ENCODE measurements at places on chromosomes 3 and 15.

GRCh38 chr15:70314688-70315087 lies 217.0 kb upstream of the TLE3 start:
- DNase-seq = no peak

- no peak for DNase-seq
Measured at GRCh38 chr3:47015151-47015550, 35.7 kb downstream of the NBEAL2 start.

DNA sequence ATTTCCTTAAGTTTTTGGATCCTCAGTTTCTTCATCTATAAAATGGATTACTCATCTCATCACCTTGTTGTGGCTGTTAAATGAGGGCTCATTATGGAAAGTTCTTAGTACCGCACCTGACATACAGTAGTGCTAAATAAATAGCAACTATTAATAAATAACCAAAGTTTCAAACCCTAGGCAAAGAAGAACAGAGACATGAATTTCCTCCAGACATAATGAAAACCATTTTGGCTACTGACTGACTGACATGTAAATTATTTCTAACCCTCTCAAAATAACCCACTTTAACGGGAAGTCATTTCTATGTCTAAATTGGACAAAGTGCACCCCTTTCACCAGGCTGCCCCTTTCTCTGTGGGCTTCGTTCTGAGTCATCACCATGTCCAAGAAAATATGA lies 17.4 kb upstream of the KLHL6 start:
- no peak for DNase-seq

- DNase-seq = no peak
Measured at GRCh38 chr3:47571391-47572175, 7.1 kb downstream of the CSPG5 start.

DNA sequence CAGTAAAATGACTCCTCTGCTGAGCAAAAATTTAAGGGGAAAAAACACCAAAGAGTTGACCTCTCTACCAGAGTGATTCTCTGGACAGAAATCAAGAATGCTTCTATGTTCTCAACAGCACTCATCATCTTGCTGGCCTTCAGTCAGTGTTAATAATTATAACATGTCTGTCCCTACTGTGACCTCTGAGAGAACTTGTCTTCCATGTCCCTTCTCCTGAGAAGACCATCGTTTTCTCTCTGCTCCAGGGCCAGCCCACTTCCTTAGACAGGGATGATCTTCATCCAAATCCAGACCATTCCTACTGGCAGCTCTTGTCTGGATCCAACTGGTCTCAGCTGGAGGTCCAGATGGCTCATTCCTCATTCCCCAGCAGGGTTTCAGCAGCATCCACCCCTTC lies 139.0 kb upstream of the NECTIN3 start:
- DNase-seq = no peak

DNA sequence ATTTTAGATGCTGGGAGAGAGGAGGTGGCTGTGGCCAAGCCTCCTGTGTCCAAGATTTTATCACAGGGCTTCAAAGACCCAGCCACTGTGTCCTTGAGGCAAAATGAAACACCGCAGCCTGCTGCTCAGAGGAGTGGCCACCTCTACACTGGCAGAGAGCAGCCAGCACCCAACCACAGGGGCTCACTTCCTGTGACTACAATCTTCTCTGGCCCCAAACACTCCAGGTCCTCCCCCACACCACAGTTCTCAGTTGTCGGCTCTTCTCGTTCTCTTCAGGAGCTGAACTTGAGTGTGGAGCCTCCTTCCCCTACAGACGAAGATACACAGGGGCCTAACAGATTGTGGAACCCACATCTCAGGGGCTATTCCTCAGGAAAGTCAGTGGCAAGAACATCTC lies 45.6 kb downstream of the CDAN1 start:
- no peak for DNase-seq

GRCh38 chr3:82163907-82164520 lies 402.6 kb upstream of the GBE1 start:
- DNase-seq = no peak

DNA sequence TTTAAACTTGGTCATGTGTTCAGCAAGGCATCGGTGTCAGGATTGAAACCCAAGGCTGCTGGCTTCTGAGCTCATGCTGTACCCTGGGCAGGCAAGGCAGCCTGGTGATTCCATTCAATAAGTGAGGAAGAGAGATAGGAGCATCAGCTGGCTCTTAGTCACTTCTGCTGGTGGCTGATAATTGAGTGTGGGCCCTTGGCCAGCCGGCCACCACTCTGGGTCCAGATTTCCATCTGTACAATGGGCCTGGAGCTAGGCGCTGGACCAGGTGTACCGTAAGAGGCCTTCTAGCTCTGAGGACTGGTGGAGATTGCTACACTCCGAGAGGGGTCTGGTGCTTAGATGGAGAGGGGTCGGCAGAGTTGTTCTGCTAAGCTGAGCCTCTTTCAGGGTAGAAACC lies 4.3 kb downstream of the CD276 start:
- DNase-seq = no peak

- DNase-seq = no peak
Measured at GRCh38 chr15:101505610-101506337, 16.3 kb upstream of the PCSK6 start.

- DNase-seq = no peak
Measured at GRCh38 chr15:44598892-44599291, 61.9 kb downstream of the EIF3J start.

- DNase-seq = no peak
Measured at GRCh38 chr3:66010739-66011655, 27.7 kb downstream of the MAGI1 start.

- DNase-seq = no peak
Measured at GRCh38 chr3:162041622-162042021, 545.0 kb downstream of the OTOL1 start.

DNA sequence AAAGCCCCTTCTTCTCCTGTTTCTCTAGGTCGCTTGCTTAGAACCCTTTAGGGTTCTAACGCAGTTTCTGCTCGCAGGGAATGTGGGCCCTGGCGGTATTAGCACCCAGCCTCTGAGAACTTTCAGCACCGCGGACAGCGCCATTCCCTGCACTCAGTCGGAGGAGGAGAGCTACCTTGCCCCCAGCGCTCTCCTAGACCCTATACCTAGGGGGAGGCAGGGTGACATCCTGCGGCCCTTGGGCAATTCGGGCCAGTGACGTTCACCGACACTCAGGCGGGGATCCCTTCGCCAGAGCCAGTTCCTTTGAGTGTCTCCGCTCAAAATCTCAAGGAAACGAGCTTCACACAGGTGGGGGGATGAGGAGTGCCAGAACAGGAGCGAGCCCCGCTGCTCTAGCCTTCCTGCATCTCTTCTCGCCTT lies 1.3 kb downstream of the SLC7A14 start:
- DNase-seq = no peak

- DNase-seq = no peak
Measured at GRCh38 chr3:32262201-32262600, 23.7 kb downstream of the CMTM8 start.

GRCh38 chr15:47196048-47196447 lies 521.3 kb upstream of the SEMA6D start:
- peak; percentile 9 for DNase-seq

GRCh38 chr3:12340506-12340905 lies 51.6 kb downstream of the PPARG start:
- no peak for DNase-seq

- DNase-seq = no peak
Measured at GRCh38 chr15:93102211-93102610, 13.2 kb upstream of the RGMA start.

DNA sequence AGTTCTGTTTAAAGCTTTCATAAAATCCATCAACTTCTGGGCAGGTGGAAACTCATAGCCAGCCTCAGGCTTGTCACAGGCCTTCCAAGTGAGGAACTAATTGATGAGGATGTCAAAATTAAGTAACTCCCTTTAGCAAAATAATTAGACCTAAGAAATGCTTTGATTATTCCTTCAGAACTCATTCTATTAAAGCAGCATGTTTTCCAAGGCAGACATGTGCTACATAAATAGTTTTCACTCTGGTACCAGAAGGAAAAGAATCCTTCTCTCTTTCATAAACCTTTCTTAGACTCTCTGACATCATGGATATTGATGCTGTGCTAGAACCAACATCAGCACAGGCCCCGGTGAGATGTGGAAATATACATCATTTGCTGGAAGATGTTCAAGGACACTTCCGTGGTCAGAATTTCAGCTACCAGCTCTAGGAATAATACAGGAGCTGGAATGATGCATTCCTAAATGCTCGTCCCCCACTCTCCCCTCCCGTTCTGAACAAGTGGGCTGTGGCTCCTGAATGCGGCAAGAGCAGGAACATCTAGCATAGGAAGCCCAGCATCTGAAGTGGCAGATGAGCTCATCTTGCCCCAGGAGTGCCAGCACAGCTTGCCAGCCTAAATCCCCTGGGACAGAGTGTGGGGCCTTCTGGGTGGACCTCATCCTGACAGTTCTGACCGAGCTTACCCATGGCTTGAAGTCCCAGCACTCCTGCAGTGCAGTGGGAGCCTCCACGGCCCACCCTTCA lies 82.4 kb downstream of the WWTR1 start:
- DNase-seq = no peak

DNA sequence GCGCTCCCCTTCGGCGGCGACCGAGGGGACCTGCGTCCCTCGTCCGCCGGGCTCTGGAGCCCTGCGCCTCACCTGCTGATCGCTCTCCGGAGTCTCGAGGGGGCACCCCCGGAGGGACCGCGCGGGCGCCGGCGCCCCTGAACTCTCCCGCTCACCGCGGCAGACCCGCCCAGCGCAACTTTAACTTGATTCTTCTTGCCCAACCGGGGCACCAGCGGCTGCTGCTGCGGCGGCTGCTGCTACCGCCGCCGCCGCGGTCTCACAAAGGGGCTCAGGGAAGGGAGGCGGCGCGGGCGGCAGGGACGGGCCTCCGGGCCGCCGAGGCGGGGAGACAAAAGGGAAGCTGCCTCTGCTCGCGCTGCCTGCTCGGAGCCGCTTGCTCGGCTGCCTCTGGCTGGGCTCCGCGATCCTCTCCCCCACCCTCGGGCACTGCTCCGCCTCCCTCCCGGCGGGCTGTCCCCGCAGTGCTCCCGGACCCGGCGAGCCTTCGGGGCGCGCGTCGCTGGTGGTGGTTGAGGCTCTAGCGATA lies at the start of gene PPM1L:
Gene PPM1L (plus strand): TSS at position 456 of the 529 bp plus-strand sequence.
- DNase-seq = no peak

DNA sequence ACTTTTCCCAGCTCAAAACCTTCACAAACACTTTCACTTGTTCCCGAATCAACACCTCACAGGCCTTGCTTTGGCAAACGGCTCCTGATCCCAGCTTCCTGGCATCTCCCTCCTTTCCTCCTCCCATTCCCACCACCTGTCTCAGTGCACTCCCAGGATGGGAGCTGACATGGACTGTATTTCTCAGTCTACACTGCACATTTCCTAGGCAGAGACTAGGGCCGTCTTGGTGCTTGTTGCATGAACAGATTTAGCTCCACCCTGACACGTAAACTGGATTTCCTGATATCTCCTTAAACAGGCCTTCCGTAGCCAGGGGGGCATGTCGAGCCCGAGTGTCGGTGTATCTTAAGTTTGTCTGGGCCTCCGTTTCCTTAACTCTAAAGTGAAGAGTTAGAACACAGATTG lies 790 bp upstream of the WHAMM start:
- no peak for DNase-seq

DNA sequence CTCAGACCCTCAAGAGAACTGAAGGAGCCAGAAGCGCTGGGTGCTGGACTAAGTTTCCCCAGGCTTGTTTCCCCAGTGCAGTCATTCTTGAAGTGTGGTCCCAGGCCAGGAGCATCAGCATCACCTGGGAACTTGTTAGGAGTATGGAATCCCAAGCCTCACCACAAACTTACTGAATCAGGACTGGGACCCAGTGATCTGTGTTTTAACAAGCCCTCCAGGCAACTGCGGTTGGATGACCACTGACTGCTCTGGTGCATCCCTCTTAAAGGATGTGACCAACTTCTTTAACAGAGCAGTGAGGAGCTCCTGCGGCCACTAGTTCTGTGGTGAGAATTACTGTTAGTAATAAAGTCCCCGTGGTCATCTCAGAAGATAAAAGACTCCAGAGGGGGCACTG lies 62.4 kb upstream of the DAZL start:
- DNase-seq = no peak

DNA sequence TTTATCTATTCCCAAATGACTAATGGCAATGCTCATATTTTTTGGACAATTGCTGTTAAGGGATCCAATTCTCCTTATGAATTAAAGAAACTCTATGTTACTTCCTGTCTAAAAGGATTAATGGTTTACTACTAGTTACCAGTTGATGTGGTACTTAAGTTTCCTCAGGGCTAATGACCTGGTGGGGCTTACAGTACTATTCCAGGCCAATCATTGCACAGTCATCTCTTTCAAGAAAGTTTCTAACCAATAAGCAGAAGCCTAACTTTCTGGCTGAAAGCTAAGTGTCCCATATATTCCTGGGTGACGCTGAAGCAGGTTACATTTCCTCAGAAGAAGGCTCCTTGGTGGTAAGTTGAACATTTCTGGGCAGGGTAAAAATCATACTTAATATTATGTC lies at the start of gene SLC12A1:
Gene SLC12A1 (plus strand): TSS at position 322 of the 400 bp plus-strand sequence. CDS start 1,418 bp downstream, outside the sequence.
- DNase-seq = no peak

GRCh38 chr3:189786479-189787064 lies 155.4 kb downstream of the TP63 start:
- no peak for DNase-seq

GRCh38 chr15:63699101-63699785 lies 102.1 kb downstream of the FBXL22 start:
- no peak for DNase-seq

DNA sequence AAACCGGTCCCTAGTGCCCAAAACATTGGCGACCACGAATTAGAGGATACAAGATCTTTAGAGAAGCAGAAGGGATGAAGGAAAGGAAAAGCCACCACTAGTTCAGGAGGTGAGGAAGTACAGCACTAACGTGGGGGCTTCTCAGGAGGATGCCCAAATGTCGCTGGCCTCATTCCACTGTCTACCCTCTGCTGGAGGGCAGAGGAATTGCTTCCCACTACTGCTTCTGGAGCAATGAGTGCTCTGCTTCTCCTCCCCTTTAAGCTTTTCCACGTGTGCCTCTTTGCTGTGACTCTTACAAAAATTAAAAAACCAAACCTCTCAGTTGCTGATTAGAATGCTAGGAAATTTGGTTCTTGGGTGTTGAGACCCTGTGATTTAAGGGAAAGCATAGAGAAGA lies 281.3 kb downstream of the CLSTN2 start:
- DNase-seq = peak; percentile 5

- no peak for DNase-seq
Measured at GRCh38 chr15:89551550-89551949, 23.7 kb upstream of the TICRR start.

GRCh38 chr3:9157651-9158362 lies 91.6 kb downstream of the SRGAP3 start:
- DNase-seq = no peak

DNA sequence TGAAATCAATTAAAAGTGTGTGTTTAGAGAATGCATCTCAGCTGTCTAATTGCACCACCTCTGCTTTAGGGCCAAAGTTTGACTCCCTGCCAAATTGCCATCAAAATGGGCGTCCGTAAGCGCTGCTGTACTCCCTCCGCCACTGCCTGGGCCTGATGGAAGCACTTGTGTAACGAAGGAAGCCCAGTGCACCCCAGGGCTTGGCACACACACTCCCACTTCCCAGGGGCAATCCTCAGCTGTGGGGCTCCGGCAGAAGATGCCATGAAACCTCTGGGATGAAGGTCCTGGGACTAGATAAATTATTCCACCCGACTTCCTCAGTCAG lies 137.8 kb downstream of the RORA start:
- DNase-seq = no peak

- DNase-seq = no peak
Measured at GRCh38 chr3:114886905-114887304, 260.2 kb downstream of the ZBTB20 start.

- no peak for DNase-seq
Measured at GRCh38 chr3:134312072-134312872, 61.6 kb upstream of the RYK start.
